Stimulated activated CD4-positive, alpha-beta T cell treated with anti-CD3 and anti-CD28 coated beads, Interleukin-1b, Interleukin-23, amount 100 ng/mL, for 48 hours (primary cell): ENCODE measurements at places on chromosomes 3 and 15.

DNA sequence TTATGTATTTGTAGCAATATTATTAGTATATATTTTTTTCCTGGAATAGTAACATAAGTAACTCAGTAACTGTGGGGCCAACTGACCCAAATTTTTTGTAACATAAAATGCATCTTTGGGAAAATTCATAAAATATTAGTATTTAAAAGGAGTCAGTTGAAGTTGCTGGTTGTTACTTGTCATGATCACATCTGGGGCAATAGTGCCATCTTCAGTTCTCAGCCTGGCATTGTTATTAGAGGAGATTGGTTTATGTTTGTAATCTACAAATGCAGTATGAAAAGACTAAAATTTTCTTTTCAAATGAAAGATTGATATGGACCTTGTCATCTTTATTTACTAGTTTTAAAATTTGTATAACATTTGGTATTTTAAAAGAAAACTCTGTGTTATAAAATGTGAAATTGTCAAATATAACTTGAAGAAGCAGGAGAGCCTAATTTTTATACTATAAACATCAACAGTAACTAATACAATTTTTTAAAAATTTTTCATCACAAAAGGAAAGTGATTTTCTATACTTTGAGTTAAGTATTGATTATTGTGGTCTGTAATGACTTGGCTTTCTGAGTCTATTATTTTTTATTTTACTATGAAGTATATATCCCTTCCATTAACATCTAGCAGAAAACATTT lies 38.8 kb upstream of the MLF1 start:
- DNase-seq: no peak

GRCh38 chr3:411226-411625 lies 214.7 kb downstream of the CHL1 start:
- no peak for DNase-seq

DNA sequence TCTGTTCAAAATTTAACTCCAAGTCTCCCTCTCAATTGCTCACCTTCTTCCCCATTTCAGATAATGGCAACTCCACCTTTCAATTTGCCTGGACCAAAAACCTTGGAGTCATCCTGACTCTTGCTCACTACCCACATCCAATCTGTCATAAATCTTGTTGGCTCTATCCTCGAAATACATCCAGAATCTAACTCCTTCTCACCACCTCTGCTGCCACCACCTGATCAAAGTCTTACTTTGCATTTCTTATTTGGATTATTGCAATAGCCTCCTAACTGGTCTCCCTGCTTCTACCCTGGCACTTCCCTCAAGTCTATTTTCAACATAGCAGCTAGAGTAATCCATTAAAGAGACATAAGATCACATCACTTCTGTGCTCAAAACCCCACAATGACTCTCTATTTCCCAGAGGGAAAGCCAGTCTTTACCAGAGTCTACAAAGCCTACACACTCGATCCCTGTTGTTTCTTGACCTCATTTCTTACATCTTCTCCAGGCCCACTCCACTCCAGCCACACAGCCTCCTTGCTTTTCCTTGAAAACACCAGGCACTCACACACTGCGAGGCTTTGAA lies 86.6 kb downstream of the GPR156 start:
- no peak for DNase-seq

DNA sequence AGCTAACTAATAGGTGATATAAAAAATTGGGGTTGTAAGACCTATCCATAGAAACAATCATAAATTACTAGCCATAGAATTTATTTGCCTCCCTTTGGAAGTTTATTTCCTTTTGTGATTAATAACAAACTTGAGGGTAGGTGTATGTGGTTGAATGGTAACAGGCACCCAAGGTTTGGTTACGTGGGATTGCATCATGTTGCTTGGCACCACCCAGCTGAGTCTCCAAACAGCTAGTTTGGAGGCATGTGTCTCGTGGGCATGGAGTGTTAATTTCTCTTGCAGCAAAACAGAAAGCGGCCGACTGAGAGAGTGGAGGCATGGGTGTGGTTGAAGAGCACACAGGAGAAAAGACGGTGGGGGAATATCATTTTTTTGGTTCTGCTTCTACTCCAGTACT lies 441.4 kb downstream of the CNTN4 start:
- no peak for DNase-seq
